ENCODE measurements at places on chromosomes 11 and 22. TPM values are rescaled to one million over a fixed set of nuclear protein-coding genes. Genes with fewer than 3 reads are reported as not detected.

The PKDREJ gene
- total RNA-seq, result not detected

The SCGB1C1 gene
- total RNA-seq, result not detected

The HOATZ gene
- total RNA-seq, result not detected

The OR6T1 gene
- not detected for total RNA-seq

The CRYBB3 gene
- not detected for total RNA-seq

The CFAP300 gene
- not detected for total RNA-seq

Data from mammary microvascular endothelial cell (primary cell).